Panc1 (cell line): ENCODE measurements at places on chromosomes 3 and 15.
A peak's percentile ranks its signal among the peaks of the same experiment; 100 is the strongest.

DNA sequence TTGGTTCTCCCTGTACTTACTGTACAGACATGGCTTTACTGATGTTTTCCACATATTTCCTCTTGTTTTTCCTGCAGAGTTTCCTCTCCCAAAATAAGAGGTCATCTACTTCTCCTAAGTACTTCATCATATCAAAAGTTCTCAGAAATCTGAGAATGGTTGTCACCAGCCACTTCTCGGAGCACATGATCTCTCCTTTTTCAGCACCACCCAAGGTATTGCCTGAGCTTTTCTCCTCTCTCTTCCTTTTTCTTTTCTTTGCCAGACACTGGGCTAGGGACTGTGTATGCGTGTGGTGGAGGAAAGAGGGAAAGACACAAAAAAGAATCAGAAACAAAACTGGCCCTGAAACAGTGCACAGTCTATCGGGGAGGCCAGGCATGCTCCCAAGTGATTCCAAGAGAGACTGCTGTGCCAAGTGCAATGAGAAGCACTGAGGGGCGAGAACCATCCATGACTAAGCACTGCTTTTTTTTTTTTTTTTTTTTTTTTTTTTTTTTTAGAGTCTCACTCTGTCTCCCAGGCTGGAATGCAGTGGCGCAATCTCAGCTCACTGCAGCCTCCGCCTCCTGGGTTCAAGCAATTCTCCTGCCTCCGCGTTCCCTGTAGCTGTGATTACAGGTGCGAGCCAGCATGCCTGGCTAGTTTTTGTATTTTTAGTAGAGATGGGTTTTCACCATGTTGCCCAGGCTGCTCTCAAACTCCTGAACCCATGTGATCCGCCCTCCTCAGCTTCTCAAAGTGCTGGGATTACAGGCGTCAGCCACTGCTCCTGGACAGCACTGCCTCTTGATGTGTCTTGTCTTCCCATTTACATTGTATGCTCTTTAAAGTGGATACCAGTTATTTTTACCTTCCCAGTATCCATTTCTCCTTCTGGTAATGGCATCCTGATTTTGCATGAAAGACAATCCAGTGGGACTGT is 194.0 kb upstream of the FEZF2 start:
- no peak overlapping the region for H3K4me3 ChIP-seq
- no peaks in the 10 kb centered on the region for H3K4me1 ChIP-seq
- no peaks in the 10 kb centered on the region for H3K27me3 ChIP-seq

GRCh38 chr3:64411101-64411500 is 185.8 kb upstream of the PRICKLE2 start:
- H3K27me3 ChIP-seq, result no peaks in the 10 kb centered on the region
- DNase-seq, result no peak
- no peaks in the 10 kb centered on the region for H3K4me1 ChIP-seq
- H3K27ac ChIP-seq, result no peak overlapping the region
- no peak overlapping the region for H3K4me3 ChIP-seq
- H3K36me3 ChIP-seq, result no peaks in the 10 kb centered on the region

DNA sequence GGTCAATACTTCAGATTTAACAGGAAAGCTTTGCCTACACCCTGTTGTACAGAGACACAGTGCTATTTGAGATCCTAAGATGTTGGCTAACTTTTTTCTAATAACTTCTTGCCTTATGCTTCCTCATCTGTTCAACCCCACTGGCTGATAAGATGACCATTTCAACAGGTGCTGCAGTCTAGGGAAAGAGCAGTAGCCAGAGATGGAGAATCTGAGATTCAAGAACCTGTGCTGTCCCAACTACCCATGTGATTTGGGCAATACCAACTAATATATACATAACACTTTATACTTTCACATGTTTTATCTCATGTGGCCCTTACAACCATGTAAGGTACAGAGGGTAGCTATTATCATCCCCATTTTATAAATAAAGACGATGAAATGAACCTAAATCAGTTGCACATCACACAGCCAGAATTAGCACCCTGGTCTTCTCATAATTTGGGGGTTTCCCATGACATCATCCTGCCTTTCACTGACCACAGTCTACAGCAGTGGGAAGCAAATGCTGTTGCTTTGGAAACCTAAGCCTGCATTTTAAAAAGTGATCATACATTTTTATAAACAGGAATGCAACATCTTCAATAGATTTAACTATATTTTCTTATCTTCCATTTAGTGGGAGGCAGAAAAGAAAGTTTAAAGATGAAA is 9.7 kb downstream of the TTC23 start:
- no peaks in the 10 kb centered on the region for H3K4me1 ChIP-seq
- H3K27me3 ChIP-seq, result no peaks in the 10 kb centered on the region
- no peak for DNase-seq
- H3K27ac ChIP-seq, result no peak overlapping the region
- no peak overlapping the region for H3K4me3 ChIP-seq

DNA sequence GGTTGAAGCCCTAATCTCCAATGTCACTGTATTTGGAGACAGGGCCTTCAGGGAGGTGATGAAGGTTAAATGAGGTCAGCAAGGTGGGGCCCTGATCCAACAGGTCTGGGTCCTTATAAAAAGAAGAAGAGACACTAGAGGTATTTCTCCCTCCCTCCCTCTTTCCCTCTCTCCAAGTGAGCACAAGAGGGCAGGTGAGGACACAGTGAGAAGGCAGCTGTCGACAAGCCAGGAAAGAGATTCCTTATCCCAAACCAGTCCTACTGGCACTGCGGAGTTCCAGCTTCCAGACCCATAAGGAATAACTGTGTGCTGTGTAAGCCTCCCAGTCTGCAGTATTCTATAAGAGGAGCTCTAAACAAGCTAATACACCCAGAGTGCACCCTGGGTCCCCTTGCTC is 134.7 kb downstream of the ADAMTS17 start:
- no peaks in the 10 kb centered on the region for H3K27me3 ChIP-seq
- no peak overlapping the region for H3K27ac ChIP-seq
- no peaks in the 10 kb centered on the region for H3K4me1 ChIP-seq
- no peak overlapping the region for H3K4me3 ChIP-seq
- no peak for DNase-seq
- no peaks in the 10 kb centered on the region for H3K36me3 ChIP-seq

DNA sequence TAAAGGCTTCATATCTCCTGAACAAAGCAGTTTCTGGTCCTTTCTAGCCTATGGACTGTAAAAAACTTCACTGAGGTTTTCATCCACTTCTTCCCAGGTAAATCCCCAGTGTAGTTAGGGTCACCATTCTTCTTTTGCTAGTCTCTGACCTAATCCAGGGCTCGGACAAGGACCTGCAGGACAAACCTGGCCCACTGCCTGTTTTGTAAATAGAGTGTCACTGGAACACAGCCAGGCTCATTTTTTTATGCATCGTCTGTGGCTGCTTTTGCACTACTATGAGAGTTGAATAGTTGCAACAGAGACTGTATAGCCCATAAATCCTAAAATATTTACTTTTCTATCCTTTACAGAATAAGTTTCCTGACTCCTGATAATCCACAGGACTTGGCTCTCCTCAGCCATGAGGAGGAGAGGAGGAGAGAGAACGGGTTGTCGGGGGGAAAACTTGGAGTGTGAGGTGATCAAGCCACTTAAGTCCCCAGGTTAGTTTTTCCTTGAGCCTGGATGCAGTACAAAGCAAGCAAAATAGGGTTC is 29.0 kb downstream of the CCR3 start:
- no peaks in the 10 kb centered on the region for H3K4me1 ChIP-seq
- H3K4me3 ChIP-seq, result no peak overlapping the region
- H3K27me3 ChIP-seq, result 0 out of 2 replicates have a peak, but pooled peaks cover 2% of the 10 kb centered on the region
- H3K36me3 ChIP-seq, result no peaks in the 10 kb centered on the region

- no peak overlapping the region for H3K4me3 ChIP-seq
- no peaks in the 10 kb centered on the region for H3K36me3 ChIP-seq
- peak; percentile 17 for DNase-seq
Measured at GRCh38 chr15:67914537-67915460, 75.0 kb upstream of the RNU6-1 start.

- no peaks in the 10 kb centered on the region; the same call in 1 of the 2 replicates for H3K4me1 ChIP-seq
- H3K27ac ChIP-seq, result peak overlapping the region; percentile 1; the same call in 1 of the 2 replicates
- no peak overlapping the region for H3K4me3 ChIP-seq
Measured at GRCh38 chr3:129855832-129856419, 37.6 kb downstream of the TMCC1 start.

DNA sequence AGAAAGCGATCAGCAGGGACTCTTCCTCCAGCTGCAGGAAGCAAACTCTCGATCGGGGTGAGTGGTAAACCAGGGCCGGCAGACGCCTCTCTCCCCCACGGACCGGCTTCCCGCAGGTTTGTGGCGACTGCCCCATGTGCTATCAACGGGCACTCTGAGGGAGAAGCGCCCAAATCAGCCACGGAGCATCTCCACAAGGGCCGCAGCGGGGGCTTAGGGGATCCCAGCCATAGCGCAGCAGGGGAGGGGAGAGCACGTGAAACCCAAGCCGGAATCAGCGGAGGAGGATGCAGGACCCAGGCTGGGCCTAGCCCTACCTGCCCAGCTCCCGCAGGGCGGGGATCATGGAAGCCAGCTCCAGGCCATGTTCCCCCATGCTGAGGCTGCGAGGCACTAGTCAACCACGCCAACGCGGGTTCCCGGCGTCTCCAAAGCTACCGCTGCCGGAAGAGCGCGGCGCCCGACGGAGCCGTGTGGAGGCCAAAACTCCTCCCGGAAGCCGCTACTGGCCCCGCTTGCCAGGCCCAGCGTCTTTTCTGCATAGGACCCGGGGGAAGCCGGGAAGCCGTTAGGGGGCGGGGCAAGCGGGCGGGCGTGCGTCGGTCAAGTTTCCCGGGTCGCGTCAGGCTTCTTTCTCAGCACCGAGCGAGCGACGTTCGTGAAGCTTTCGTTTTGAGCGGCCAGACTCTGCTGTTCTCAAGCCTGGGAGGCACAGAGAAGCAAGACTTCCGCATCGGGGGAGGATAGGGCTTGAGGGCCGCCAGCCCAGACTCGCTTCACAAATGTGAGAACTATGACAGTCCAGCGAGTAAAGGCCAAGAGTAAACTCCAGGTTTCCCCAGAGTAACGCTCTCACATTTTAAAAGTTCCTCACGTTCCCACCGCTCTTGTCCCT is at the start of gene ATR:
Gene ATR (minus strand): TSS at position 405 of the 895 bp plus-strand sequence. CDS start 29 bp downstream, at position 376.
- H3K36me3 ChIP-seq, result no peaks in the 10 kb centered on the region; the same call in 1 of the 2 replicates
- H3K4me3 ChIP-seq, result peak within 1 kb of the TSS; percentile 97
- peaks cover 24% of the 10 kb centered on the region for H3K4me1 ChIP-seq
- H3K27me3 ChIP-seq, result no peaks in the 10 kb centered on the region
- peak; percentile 68 for DNase-seq
- peak within 1 kb of the TSS; percentile 95 for H3K27ac ChIP-seq

DNA sequence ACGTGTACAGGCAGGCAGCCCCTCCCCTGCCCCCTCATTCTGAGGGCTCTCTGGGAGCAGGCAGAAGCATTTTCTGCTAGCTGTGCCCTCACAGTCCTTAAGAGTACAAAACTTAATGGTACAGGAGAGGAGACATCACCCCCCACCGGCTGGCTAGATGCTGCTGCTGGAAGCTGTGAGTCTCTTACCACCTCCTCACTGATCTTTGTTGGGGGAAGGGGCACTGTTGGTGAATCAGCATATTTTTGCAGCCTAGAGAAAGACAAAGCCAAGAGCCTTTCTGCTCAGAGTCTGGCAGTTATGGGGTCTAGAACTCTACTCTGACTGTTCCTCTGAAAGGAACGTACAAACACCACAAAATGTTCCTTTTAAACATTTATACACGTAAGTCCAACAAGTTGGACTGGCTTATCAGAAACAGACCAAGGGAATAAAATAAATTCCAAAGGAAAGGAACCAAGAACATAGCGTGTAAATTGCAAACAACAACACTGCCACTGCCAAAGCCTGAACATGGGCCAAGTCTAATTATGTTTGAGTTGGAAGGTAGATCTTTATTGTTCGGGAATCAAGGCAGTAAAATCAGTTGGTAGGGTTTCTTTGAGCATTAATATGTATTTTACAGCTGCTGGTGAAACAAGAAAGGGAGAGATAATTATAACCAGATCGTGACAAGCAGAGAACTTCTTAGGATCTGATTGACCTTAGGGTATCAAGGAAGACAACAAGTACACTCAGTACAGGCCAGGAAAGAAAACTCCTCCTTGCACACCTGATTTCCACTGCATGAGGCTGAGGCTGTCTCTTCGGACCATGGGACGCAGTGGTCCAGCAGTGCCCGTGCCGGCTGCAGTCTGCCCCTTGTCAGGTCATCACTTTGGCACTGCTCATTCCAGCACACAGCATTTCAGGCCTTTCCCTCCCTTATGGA is 27.4 kb downstream of the CLK3 start:
- no peak overlapping the region for H3K27ac ChIP-seq
- no peaks in the 10 kb centered on the region for H3K36me3 ChIP-seq
- H3K4me3 ChIP-seq, result no peak overlapping the region
- H3K4me1 ChIP-seq, result no peaks in the 10 kb centered on the region; the same call in 1 of the 2 replicates

- H3K27me3 ChIP-seq, result peaks cover 65% of the 10 kb centered on the region
- H3K36me3 ChIP-seq, result no peaks in the 10 kb centered on the region
- no peak for DNase-seq
- no peak overlapping the region for H3K27ac ChIP-seq
- H3K4me3 ChIP-seq, result no peak overlapping the region
Measured at GRCh38 chr3:169657351-169658124, 6.0 kb downstream of the MECOM start.

DNA sequence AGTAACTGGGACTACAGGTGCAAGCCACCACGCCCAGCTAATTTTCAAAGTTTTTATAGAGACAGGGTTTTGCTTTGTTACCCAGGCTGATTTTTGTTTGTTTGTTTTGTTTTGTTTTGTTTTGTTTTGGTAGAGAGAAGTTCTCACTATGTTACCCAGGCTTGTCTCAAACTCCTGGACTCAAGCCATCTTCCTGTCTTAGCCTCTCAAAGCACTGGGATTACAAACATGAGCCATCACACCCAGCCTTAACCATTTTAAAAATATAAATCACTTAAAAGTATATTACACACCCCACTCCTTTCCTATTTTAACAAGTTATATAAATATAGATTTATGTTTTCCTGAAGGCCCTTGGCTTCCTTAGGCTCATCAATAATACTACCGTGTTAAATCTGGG is 6.5 kb upstream of the DYNC1LI1 start:
- H3K4me1 ChIP-seq, result no peaks in the 10 kb centered on the region

DNA sequence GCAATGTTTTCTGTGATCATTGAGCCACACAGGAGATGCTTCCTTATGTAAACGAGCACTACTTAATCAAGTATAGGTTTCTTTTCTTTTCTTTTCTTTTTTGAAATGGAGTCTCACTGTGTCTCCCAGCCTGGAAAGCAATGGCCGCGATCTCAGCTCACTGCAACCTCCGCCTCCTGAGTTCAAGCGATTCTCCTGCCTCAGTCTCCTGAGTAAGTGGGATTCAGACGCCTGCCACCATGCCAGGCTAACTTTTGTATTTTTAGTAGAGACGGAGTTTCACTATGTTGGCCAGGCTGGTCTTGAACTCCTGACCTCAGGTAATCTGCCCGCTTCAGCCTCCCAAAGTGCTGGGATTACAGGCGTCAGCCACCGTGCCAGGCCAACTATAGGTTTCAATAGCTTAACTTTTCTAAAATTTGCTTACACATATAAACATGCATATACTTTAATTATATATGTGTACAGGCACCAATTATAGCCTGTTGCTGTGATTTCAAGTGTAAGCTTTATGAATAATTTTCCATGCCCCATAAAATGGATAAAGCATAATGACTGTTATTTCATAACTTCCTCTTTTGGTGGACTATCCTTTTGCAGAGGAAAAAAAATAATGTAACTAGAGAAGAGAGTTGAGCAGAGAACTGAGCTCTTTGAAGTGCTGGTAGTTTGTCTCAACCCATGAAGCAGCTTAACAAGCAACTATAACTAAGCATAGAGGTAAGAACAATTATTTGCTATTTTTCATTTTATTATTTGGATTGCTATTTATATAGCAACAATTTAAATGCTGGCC is 24.8 kb upstream of the MBNL1 start:
- no peaks in the 10 kb centered on the region for H3K27me3 ChIP-seq
- no peaks in the 10 kb centered on the region for H3K4me1 ChIP-seq
- no peak for DNase-seq
- no peaks in the 10 kb centered on the region for H3K36me3 ChIP-seq
- no peak overlapping the region for H3K27ac ChIP-seq
